ENCODE measurements at places on chromosomes 5 and 9.

GRCh38 chr5:136420168-136420898, 55.0 kb upstream of the TRPC7 start:
- no peak for DNase-seq

GRCh38 chr5:128009403-128009802, 74.2 kb upstream of the SLC12A2 start:
- no peak for DNase-seq

DNA sequence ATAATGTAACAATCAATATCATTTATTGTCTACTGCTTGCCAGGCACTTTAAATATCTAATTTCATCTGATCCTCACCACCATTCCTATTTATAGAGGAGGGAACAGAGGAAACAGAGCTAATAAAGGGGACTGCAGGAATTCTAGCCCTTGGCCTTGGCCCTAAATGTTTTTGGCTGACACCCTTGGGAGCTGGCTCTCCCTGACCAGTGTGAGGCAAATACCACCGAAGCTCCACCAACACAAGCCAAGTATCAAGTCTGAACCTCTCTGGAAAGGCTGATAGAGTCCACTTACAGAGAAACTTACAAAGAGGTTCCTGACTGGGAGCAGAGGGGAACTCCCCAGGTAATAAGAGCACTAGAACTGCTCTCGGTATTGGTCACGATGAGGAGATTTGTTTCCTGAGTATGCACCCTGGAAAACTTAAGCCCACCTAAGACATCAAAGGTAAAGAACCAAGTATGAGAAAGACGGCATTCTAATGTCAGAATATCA, 243.1 kb upstream of the PANK3 start:
- no peak for DNase-seq

- DNase-seq: no peak
Observed at GRCh38 chr9:125524583-125525355, 182.2 kb downstream of the MAPKAP1 start.

DNA sequence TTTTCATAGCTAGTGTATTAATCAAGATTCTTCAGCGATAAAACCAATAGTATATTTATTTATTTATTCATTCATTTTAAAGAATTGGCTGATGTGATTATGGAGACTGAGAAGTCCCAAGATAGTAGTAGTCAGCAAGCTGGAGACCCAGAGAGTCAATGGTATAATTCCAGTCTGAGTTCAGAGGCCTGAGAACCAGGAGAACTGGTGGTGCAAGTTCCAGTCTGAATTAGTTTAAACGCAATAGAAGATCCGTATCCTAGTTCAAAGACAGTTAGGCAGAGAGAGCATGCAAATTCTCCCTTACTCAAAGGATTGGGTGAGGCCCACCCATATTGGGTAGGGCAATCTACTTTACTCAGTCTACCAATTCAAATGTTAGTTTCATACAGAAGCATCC, 364.2 kb upstream of the RPS23 start:
- DNase-seq: no peak

- peak; percentile 25 for DNase-seq
Observed at GRCh38 chr9:117678871-117679270, 25.3 kb upstream of the TLR4 start.

Measured in A549 (cell line).